ENCODE measurements at places on chromosomes 16 and 17.

GRCh38 chr16:79758615-79759346, 158.2 kb upstream of the MAF start:
- peak overlapping the region; percentile 92 for H3K27ac ChIP-seq
- H3K4me3 ChIP-seq, result no peak overlapping the region
- no peaks in the 10 kb centered on the region for H3K36me3 ChIP-seq
- H3K4me1 ChIP-seq, result peaks cover 29% of the 10 kb centered on the region
- DNase-seq, result peak; percentile 44

- no peak for DNase-seq
- no peaks in the 10 kb centered on the region for H3K4me1 ChIP-seq
- H3K36me3 ChIP-seq, result no peaks in the 10 kb centered on the region
- H3K4me3 ChIP-seq, result no peak overlapping the region
- no peak overlapping the region for H3K27ac ChIP-seq
These were observed 182.3 kb downstream of the PHKB start for GRCh38 chr16:47643323-47644000.

- H3K4me1 ChIP-seq, result no peaks in the 10 kb centered on the region
- H3K36me3 ChIP-seq, result no peaks in the 10 kb centered on the region
- DNase-seq, result no peak
- no peak overlapping the region for H3K27ac ChIP-seq
- no peak overlapping the region for H3K4me3 ChIP-seq
These were observed 102.8 kb downstream of the IRX5 start for GRCh38 chr16:55033225-55034156.

DNA sequence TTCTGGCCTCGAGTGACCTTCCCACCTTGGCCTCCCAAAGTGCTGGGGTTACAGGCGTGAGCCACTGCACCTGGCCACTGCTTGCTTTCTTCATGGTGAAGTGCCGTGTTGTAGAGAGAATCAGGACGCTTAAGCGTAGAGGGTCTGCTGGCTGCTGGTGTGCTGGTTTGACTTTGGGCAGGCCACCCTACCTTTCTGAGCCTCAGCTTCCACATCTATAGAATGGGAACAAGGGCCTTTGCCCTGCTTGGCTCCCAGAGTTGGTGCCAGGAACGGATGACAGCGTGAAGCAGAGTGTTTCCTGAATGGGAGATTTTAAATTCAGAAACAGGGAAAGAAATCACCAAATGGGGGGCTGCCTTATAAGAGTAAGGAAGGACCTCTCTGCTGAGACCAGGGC, 60.9 kb downstream of the NKD1 start:
- no peak for DNase-seq
- H3K27ac ChIP-seq, result peak overlapping the region; percentile 58
- no peaks in the 10 kb centered on the region for H3K27me3 ChIP-seq

DNA sequence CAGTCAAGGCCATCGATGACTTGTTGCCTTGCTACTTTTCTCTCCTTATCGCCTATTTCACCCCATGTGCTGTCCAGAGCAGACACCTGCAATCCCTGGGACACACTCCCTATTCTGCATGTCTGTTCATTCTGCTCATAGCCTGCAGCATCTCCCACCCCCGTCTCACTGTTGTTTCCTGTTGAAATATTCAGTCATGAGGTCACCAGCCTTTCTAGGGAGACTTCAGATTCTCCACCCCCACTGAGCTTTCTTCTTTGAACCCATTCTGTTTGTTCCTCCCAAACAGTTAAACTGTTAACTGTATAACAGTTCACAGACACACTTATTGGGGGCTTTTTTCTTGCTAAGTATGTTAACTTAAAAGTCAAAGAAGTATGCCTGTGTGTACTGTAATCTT, 94.4 kb downstream of the AATF start:
- no peaks in the 10 kb centered on the region for H3K27me3 ChIP-seq
- DNase-seq, result no peak
- no peaks in the 10 kb centered on the region for H3K36me3 ChIP-seq
- H3K27ac ChIP-seq, result no peak overlapping the region
- no peaks in the 10 kb centered on the region for H3K4me1 ChIP-seq
- H3K4me3 ChIP-seq, result no peak overlapping the region

GRCh38 chr17:55584055-55584685, 72.9 kb upstream of the SMIM36 start:
- peaks cover 4% of the 10 kb centered on the region for H3K4me1 ChIP-seq
- DNase-seq, result no peak
- H3K27ac ChIP-seq, result no peak overlapping the region
- no peaks in the 10 kb centered on the region for H3K27me3 ChIP-seq
- no peak overlapping the region for H3K4me3 ChIP-seq

- no peaks in the 10 kb centered on the region for H3K27me3 ChIP-seq
- peaks cover 18% of the 10 kb centered on the region for H3K4me1 ChIP-seq
- DNase-seq, result no peak
These were observed 18.9 kb downstream of the CDR2 start for GRCh38 chr16:22355487-22355908.

DNA sequence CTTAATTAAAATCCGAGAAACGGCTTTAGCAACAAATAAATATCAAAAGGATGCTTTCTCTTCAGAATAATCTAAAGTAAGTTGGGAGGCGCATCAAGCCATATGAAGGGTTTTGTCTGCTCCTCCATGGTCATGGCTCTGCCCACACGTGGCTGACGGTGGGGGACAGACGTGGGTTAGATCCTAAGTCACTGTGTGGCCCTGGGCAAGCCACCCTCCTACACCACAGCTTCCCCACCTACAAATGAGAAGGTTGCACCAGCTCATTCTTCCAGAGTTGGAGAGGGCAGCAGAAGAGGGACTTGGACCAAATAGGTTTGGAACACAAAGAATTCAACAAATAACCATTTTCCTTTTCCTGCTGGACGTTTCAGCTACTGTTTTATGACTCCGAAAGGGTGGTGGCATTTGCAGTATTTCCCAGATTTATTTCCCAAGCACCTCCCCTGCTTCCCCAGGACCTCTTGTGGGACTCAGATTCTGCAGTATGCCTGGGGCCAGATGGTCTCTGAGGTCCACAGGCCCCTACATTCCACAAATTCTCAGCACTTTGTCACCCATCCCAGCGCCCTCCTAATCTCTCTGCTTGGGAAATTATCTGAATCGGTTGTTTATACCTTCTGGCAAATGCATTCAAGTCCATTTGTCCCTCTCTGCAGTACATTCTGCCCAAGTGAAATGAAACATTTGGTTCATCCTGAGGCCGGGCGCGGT, 17.8 kb downstream of the LRRC75A start:
- no peak overlapping the region for H3K4me3 ChIP-seq
- no peaks in the 10 kb centered on the region for H3K27me3 ChIP-seq
- peaks cover 27% of the 10 kb centered on the region for H3K4me1 ChIP-seq
- H3K27ac ChIP-seq, result no peak overlapping the region
- H3K36me3 ChIP-seq, result no peaks in the 10 kb centered on the region
- DNase-seq, result no peak

DNA sequence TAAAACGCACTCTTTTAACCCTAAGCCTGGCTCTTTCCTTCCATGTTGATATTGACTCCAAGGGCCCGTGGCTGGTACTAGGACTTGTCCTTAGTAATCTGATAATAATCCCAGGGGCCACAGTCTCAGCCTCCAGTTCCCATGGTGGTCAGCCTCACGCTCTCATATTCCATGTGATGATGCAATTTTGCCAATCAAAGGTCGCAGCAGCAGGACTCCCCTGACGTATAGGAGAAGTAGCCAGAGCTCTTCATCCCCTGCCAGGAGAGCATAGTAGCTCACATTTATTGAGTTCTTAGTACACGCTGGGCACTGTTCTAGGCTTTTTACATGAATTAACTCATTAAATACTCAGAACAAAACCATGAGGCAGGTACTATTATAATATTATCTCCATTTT, 42.4 kb downstream of the CD300LF start:
- H3K27me3 ChIP-seq, result peaks cover 65% of the 10 kb centered on the region
- no peak overlapping the region for H3K27ac ChIP-seq
- no peak overlapping the region for H3K4me3 ChIP-seq
- H3K36me3 ChIP-seq, result no peaks in the 10 kb centered on the region
- H3K4me1 ChIP-seq, result peaks cover 2% of the 10 kb centered on the region

- DNase-seq, result peak; percentile 83
- H3K4me3 ChIP-seq, result no peak overlapping the region
- no peaks in the 10 kb centered on the region for H3K27me3 ChIP-seq
- no peaks in the 10 kb centered on the region for H3K36me3 ChIP-seq
- no peaks in the 10 kb centered on the region for H3K4me1 ChIP-seq
These were observed 7.5 kb upstream of the TMEM170A start for GRCh38 chr16:75471723-75472633.

DNA sequence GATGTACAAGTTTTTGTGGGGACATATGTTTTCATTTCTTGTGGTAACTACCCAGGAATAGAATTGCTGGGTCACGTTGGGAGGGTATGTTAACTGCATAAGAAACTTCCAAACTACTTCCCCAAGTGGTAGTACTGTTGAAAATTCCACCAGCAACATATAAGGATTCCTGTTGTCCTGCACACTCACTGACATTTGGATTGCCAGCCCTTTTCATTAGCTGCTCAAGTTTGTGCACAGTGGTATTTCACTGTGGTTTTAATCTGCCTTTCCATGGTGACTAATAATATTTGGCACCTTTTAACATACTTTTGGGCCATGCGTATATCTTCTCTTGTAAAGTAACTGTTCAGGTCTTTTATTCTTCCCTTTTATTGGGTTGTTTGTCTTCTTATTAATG, 103.3 kb downstream of the GNAO1 start:
- H3K4me1 ChIP-seq, result no peaks in the 10 kb centered on the region
- DNase-seq, result no peak
- no peaks in the 10 kb centered on the region for H3K36me3 ChIP-seq

GRCh38 chr16:3938843-3939624, 58.5 kb upstream of the CREBBP start:
- H3K27ac ChIP-seq, result no peak overlapping the region
- peaks cover 12% of the 10 kb centered on the region for H3K4me1 ChIP-seq
- no peaks in the 10 kb centered on the region for H3K27me3 ChIP-seq

- no peaks in the 10 kb centered on the region for H3K36me3 ChIP-seq
- peaks cover 37% of the 10 kb centered on the region for H3K4me1 ChIP-seq
- peak overlapping the region; percentile 62 for H3K4me3 ChIP-seq
- DNase-seq, result peak; percentile 52
- no peaks in the 10 kb centered on the region for H3K27me3 ChIP-seq
- H3K27ac ChIP-seq, result peak overlapping the region; percentile 92
These were observed 1.6 kb downstream of the CMIP start for GRCh38 chr16:81445966-81446906.

- no peak overlapping the region for H3K4me3 ChIP-seq
- H3K27me3 ChIP-seq, result no peaks in the 10 kb centered on the region
- DNase-seq, result no peak
- H3K27ac ChIP-seq, result no peak overlapping the region
These were observed 157.7 kb downstream of the CCDC182 start for GRCh38 chr17:57587193-57587969.

DNA sequence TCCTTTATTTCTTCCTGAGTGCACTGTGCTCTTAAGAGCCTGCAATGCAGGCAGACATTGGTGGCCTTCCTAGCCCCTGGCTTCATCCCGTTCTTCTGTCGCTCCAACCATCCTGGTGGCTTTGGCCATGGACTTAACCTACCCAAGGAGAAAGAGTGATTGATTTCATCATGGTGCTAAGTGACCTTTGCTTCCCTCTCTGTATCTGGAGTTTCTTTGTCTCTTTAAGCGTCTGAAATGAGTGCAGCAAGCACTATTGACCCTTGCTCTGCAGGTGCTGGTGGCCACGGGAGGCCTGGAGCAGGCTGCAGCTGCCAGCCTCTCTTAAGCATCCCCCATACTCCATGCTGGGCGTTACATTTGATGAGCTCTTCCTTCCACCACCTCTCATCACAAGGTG, 60.5 kb downstream of the RAP1GAP2 start:
- H3K4me3 ChIP-seq, result no peak overlapping the region
- DNase-seq, result no peak
- no peaks in the 10 kb centered on the region for H3K36me3 ChIP-seq
- H3K4me1 ChIP-seq, result peaks cover 19% of the 10 kb centered on the region

DNA sequence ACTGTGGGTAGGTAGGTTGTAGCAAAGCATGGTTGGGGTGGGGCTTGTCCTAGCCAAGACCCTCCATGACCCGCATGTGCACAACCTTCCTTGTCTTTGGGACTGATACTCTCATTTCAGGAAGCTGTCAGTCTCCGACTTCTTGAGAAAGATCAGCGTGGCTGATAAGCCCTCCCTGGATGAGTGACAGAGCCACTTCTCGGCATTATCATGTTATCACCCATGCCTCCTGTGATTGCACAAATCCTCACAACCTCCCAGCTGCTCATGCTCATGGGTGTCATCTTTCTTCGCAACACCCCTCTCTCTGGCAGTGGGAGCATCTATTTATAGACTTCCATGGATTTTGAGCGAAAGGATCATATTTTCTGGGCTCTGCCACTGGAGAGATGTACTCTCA, 314.2 kb downstream of the FOXL1 start:
- H3K27me3 ChIP-seq, result peaks cover 7% of the 10 kb centered on the region
- no peak overlapping the region for H3K4me3 ChIP-seq
- H3K27ac ChIP-seq, result no peak overlapping the region
- H3K36me3 ChIP-seq, result no peaks in the 10 kb centered on the region
- H3K4me1 ChIP-seq, result peaks cover 18% of the 10 kb centered on the region

- H3K27ac ChIP-seq, result peak overlapping the region; percentile 87
- H3K27me3 ChIP-seq, result no peaks in the 10 kb centered on the region
- no peak for DNase-seq
- peak overlapping the region; percentile 39 for H3K4me3 ChIP-seq
- no peaks in the 10 kb centered on the region for H3K36me3 ChIP-seq
- H3K4me1 ChIP-seq, result no peaks in the 10 kb centered on the region
These were observed 4.4 kb downstream of the ZNF48 start for GRCh38 chr16:30399435-30400186.

DNA sequence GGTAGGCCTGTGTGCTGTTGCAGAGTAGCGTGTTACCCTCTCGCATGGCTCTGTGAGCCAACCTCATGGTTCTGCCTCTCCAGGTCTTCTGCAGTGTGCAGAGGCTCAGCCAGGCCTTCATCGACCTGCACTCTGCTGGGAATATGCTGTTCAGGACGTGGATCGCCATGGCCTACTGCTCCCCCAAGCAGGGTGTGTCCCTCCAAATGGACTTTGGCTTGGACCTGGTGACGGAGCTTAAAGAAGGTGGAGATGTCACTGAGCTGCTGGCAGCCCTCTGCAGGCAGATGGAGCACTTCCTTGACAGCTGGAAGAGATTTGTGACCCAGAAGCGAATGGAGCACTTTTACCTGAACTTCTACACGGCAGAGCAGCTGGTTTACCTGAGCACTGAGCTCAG, 75.8 kb upstream of the ENDOV start:
- peak; percentile 69 for DNase-seq
- no peak overlapping the region for H3K4me3 ChIP-seq
- H3K27me3 ChIP-seq, result no peaks in the 10 kb centered on the region
- H3K36me3 ChIP-seq, result no peaks in the 10 kb centered on the region
- no peaks in the 10 kb centered on the region for H3K4me1 ChIP-seq

GRCh38 chr16:77206533-77206932, 7.3 kb downstream of the SYCE1L start:
- no peak overlapping the region for H3K4me3 ChIP-seq
- H3K36me3 ChIP-seq, result no peaks in the 10 kb centered on the region
- no peak for DNase-seq
- no peaks in the 10 kb centered on the region for H3K4me1 ChIP-seq
